COR-L47 (cell line): ENCODE measurements at places on chromosomes 7 and 10.

- no peak for DNase-seq
Observed at GRCh38 chr7:99779949-99780348, 4.0 kb downstream of the CYP3A4 start.

GRCh38 chr10:34492081-34492480, 323.0 kb downstream of the PARD3 start:
- peak; percentile 25 for DNase-seq

DNA sequence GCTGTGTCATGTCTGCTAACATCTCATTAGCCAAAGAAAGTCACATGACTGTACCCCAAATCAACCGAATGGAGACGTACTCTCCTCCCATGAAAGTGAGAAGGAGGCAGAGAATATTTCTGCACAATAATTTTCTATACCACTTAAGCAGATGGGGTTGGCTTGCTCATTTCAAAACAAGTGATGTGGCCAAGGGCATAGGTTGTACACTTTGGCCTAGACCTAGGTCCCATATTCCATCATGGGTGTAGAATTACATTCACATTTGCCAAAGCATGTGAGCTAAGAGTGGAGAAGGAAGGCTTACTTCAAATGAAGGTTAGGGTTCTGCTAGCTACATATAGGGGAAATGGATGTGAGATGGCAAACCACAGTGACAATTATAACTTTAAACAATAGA, 83.0 kb downstream of the ZNF365 start:
- no peak for DNase-seq

DNA sequence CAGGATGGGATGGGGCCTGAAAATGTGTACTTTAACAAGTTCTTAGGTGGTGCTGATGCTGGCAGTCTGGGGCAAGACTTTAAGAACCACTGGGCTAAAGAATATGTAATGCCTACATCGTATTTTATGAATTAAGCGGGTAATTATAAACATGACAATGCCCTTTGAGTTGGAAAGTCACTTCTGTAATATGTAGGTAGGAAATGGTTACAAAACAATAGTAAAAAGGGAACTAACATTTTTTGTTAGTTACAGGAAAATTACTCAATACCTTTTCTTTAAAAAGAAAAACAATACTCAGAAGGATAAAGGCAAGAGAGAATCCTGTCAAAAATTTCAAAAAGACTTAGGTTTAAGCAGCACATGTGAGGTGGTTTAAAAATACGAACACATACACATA, 48.3 kb upstream of the STEAP4 start:
- DNase-seq: no peak

DNA sequence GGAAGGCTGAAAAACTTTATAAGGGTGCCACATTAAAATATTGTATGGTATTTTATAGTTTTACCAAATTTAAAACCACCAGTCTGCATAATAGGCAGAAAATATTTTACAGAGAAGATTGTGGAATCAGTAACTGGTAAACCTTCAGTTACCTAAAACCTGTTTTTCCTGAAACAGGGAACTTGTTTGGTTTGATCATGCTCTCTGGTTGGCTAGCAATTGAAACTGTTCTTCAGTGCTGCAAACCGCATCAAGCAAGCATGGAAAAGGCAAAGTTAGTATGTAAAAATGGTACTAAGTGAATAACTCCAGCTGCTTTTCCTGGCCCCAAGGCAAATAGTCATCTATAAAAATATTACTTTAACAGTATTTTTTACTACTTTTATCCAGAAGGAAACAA, 316.9 kb upstream of the LRRN3 start:
- no peak for DNase-seq

DNA sequence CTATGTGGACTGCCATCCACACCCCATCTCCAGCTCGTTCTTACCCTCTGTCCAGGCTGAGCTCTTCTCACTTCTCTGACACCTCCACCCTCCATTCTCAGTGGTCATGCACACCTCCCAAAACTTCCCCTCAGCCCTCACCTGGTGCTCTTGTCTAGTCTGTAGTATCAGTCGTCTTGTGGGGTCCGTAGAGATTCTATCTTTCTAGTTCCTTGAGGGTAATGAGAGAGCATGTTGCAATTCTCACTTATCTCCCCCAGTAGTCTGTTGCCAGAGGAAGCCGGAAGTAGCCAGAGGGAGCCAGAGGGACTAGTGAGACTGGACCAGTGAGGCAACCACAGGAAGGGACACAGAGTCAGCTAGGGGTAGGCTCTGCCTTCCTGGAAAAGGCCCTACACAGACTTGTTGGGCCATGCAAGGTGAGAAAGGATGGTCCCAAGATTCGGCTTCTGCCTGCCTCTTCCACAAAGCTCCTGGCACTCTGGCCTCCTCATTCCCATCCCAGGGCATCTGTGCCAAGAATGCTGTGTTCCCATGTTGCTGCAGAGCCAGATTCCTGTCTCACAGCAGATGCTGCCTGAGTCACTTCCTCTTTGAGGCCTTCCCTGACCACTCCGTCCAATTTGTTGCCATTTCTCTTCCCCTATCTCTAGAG, 50.6 kb upstream of the DUSP5 start:
- DNase-seq: no peak

- no peak for DNase-seq
Observed at GRCh38 chr7:80584778-80585177, 53.7 kb upstream of the CD36 start.

GRCh38 chr10:105952153-105952552, 1212.4 kb downstream of the SORCS1 start:
- DNase-seq: no peak

DNA sequence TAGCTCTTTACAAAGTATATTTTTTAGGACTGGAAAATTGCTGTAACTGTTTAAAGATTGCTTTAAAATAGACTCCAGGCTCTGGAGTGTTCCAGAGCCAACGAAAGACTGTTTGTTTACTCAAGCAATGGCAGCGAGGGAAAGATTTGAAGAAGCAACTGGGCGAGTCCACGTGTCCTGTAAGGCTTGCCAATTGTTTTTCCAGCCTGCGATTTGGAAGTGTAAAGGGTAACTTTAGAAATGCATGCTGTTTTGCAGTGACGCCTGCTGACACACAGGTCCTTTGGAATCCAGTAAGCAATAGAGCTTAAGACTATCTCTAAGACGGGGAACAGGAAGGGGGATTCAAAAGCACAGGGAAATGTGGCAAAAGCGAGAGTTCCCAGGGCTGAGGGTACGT, 55.8 kb downstream of the TACC2 start:
- DNase-seq: no peak

- DNase-seq: no peak
Observed at GRCh38 chr10:33880291-33880690, 545.8 kb upstream of the NRP1 start.

- peak; percentile 50 for DNase-seq
Observed at GRCh38 chr7:125197731-125198393, 268.2 kb upstream of the POT1 start.

GRCh38 chr10:1094112-1095057, 38.2 kb downstream of the WDR37 start:
- no peak for DNase-seq

GRCh38 chr10:44974628-44975430, 3.8 kb downstream of the DEPP1 start:
- DNase-seq: no peak

GRCh38 chr10:88990384-88991160, at the start of gene FAS:
TSS of gene FAS (plus strand) at chr10:88990798. CDS start at chr10:88990877, 79 bp downstream.
- no peak for DNase-seq

GRCh38 chr10:11208908-11209829, 191.5 kb downstream of the CELF2 start:
- DNase-seq: no peak

DNA sequence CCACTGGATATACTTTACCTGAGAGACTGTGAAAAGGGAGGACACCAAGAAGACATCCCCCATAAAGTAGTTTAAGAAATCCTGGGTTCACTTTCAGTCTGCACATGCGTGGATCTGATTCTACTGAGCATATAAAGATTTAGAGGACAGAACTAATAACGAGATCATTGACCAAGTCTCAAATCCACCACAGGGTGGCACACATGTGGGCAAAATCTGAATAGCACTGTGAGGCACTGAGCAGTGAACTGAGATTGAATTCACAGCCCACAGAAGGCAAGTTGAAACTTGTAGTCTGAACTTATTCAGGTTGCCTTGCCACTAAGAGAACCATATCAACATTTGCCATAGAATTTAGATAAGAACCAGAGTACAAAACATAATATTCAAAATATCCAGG, 818.6 kb downstream of the GRID1 start:
- DNase-seq: peak; percentile 21

- no peak for DNase-seq
Observed at GRCh38 chr7:99102809-99103690, 40.9 kb downstream of the SMURF1 start.

GRCh38 chr7:92835261-92835850, 1.0 kb downstream of the CDK6 start:
- no peak for DNase-seq

GRCh38 chr7:21028186-21028585, 241.5 kb upstream of the SP8 start:
- DNase-seq: peak; percentile 93

DNA sequence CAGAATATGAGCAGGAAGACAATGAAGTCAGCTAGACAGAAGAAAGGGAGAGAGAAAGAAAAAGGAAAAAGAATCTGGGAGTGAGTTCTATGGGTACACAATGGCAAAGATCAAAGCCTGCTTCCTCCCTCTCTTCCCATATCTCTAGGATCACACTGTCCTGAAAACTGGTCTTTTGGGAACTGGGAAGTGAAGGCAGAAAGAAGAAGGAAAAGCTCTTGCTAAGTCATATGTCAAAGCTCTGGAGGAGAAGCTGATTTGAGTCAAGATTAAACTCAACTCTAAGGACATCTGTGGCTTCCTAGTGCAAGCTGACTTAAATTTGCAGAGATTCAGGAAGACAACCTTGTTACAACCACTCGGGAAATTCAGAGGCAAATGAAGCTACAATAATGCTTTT, 147.5 kb downstream of the DOCK4 start:
- no peak for DNase-seq

- no peak for DNase-seq
Observed at GRCh38 chr10:70498970-70499835, 20.6 kb downstream of the PALD1 start.

DNA sequence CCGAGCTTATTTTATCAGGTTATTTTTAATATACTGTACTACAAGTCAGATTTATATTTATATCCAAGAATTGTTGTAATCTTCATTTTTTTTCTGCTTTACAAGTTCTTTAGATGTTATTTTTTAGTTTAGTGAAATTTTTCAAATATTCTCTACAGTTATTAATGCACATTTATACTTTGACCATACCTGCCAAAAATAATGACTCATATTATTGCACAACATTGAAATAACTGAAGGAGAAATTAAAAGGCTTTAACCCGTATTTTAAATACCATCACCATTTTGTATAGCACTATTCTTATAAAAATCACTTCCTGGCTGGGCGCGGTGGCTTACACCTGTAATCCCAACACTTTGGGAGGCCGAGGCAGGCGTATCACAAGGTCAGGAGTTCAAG, 278.5 kb downstream of the BICC1 start:
- no peak for DNase-seq

DNA sequence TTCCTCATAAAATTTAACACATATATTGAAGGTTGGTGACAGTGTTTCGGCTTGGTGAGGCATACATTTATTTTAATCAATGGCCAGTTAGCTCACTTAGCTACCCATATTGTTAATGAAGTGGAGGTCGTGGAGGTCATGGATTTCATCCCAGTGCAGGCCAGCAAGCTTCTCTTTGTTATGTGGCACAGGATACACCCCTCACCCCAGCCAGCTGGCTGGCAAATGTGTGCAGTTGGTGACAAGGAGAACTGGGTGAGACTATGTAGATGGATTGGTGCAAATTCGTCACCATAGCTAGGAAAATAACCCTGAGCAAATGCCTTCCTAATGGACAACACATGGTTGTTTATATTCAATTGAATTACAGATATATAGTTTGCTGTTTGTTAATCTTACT, 50.5 kb upstream of the FOXP2 start:
- DNase-seq: no peak

- no peak for DNase-seq
Observed at GRCh38 chr10:93697207-93697606, 5.2 kb downstream of the FRA10AC1 start.

DNA sequence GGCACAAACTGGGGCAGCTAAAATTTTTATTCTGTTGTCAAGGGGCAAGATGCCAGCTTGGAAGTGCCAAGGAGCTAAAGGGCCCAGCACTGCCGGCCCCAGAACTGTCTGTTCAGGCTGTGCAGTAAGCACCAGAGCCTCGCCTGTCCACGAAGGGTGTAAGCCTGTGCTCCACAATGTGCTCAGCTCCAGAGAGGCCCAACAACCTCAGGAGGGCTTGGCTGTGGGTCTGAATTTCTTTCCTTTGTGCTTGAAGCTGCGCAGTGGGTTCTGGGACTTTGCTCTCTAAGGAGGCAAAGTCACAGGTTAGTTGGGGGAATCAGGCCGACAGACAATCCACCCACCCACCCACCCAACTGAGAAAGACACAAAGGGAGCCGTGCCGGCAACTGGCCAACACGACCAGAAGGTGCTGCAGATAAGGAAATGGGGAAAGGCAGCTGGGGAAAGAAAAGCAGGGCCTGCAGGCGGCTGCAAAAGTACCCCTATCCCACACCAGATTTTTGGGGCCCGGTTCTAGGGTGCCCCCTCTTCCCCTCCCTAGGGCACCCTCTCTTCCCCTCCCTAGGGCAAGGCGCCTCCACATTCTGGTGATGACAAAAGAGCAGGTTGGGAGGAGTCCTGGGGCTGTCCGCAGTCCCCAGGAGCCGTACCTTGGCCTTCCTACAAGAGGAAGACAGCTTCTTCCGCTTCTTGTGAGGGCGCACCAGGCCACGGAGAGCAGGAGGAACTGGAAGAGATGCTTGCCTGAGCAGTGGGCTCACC, 7.7 kb downstream of the DDX56 start:
- DNase-seq: no peak

- DNase-seq: peak; percentile 19
Observed at GRCh38 chr7:78770422-78771410, 682.8 kb downstream of the MAGI2 start.

DNA sequence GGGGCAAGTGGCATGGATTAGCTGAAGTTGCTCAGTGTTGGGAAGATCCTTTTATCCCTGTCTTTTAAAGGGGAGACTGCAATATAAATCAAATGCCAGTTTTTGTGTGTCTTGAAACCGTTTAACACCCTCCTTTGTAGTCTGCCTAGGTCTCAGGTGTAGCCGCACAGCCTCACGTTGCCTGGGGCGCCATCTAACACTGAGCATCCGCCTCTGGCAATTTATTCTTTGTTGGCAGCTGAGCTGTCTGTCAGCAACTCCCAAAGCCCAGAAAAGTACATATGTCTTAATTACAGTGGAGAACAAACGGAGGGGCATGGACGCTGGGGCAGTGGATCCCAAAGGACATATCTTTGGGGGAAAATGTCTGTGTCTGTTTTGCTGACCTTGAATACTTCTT, 254.7 kb downstream of the STK31 start:
- peak; percentile 4 for DNase-seq
